ENCODE measurements at places on chromosomes 11 and 22.

- no peak for DNase-seq
Observed at GRCh38 chr22:25494774-25495173, 69.7 kb upstream of the GRK3 start.

DNA sequence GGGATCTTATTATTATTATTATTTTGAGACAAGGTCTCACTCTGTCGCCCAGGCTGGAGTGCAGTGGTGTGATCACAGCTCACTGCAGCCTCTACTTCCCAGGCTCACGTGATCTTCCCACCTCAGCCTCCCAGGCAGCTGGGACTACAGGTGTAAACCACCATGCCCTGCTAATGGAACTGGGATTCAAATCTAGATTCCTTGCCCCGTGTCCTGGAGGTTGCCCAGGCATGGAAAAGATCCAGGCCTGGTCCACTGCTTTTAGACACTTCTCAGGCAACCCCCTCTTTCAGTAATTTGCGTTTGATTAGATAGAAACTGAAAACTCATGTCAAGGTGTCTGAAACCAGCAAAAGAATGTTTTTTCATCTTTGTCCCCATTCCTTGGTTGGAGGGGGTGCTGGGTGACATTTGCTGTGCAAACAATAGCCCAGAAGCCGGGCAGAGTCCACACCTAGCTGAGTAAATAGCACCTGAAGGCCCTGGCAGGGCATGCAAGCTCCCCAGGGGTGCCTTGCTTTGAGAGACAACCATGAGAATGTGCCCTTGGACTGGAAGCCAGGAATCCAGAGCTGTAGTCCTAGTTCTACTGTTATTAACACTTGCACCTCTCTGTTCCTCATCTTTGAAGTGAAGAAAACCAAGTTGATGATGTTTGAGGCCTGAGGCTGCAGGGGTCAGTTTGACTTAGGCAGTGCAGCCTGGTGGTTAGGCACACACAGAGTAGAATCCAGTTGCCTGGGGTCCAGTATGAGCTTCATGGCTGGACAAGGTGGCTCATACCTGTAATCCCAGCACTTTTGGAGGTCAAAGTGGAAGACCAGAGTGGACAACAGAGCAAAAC is 19.1 kb upstream of the XBP1 start:
- peak; percentile 9 for DNase-seq

DNA sequence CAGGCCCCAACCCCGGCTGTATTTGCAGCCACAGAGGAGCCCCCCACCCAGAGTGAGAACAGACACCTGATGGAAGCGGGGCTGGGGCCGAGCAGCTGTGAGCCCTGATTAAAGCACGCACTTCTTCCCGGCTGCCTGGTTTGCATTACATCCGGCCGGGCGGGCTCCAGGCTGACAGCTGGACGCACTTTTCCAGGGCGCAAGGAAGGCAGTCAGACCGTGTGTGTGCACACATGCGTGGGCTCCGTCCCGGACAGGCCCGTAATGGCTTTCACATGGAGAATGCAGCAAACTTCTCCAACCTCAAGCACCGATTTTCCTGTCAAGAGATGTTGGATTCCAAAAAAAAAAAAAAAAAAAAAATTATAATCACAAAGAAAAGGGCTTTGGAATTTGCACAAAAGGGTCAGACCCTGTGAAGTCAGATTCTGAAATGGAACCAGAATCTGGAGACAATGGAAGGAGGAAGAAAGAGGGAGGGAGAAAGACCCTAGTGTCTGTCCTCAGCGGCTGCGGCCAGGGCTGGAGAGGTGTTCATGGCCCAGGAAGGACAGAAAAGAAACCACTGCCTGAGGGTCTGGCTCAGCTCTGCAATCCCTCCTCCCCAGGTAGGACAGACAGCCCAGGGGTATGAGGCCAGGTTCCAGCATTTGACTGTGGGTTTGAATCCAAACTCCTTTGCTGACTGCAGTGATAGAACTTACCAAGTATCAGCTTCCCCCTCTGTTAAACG is 365.5 kb downstream of the MN1 start:
- no peak for DNase-seq

DNA sequence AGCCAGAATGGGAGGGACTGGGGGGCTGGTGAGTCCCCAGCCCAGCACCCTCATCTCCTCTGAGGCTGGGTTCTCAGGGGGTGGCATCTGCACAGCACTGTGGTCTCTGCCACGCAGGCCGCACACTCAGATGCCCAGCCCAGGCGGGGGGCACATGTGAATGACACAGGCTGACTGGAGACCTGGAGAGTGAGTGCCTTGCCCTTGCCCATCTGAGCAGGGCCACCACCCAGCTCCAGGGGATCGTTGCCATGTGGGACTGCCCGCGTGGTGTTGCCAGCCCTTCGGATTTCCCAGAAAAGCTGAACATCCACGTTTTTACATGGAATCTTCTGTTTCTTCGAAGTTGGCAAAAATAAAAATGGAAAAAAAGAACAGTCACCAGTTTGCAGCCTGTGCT is 18.9 kb downstream of the PRDM11 start:
- DNase-seq: no peak

DNA sequence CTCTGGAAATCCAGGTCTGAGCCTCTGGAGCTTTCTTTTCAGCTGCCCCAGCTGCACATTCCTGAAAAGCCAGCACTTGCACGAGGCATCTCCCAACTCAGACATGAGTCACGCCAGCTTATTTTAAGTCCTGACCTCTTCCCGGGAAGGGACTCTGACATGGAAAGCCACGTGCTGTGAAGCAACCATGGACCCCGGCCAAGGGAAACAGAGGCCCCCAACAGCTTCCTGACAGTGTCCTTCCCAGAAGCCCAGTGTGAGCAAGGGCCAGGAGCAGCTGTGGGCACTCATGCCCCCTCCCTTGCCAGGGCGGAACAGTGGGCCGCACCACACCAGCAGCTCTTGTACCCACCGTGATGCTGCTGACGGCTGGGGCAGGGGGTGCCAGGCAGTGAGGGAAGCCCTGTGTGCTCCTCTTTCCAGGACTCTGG is 118.8 kb upstream of the CADM1 start:
- DNase-seq: peak; percentile 95

DNA sequence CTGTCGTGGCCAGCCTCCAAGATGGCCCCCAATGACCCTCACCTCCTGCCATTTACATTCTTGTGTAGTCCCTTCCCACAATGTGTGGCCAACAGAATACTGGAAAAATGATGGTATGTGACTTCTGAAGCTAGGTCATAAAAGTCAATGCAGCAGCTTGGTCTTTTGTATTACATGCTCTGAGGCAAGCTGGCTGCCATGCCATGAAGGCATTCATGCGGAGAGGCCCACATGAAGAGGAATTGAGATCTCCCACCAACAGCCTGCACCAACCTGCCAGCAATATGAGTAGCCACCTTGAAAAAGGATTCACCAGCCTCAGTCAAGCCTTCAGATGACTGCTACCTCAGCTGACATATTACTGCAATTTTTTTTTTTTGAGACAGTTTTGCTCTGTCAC is 4.6 kb downstream of the MRTFA start:
- DNase-seq: peak; percentile 79

DNA sequence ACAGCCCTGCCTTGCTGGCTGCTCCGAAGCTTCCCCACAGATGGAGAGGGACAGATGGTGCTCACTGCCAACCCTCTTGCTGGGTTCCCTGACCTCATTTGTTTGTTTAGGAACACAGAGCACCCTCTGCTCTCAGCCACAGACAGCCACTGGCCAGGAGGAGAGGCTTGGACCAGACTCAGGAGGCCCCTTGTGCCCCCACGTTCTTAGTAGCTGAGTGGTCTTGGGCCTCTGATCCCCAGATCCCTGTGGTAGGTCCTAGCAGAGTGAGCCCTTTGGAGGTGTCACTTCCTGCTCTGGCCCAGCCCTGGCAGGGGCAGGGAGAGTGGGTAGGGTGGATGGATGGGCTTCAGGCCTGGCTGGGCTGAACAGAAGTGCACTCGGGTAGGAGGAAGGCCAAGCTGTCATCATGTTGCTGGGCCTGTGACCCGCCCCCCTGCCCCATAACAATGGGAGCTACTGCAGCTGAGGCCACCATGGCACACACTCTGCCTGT is 84.0 kb downstream of the DHCR7 start:
- DNase-seq: no peak

- DNase-seq: no peak
Observed at GRCh38 chr22:26452236-26453016, 23.4 kb downstream of the ASPHD2 start.

- no peak for DNase-seq
Observed at GRCh38 chr11:118927554-118928100, 1.9 kb upstream of the BCL9L start.

- no peak for DNase-seq
Observed at GRCh38 chr22:49586244-49586748, 241.4 kb downstream of the BRD1 start.

- no peak for DNase-seq
Observed at GRCh38 chr11:70603756-70604211, 205.5 kb downstream of the CTTN start.

Data from renal cortical epithelial cell (primary cell).